ENCODE measurements at places on chromosomes 5 and 9.

- DNase-seq = no peak
Observed at GRCh38 chr5:144548936-144549335, 378.3 kb downstream of the KCTD16 start.

GRCh38 chr9:38057416-38058195, 11.4 kb downstream of the SHB start:
- DNase-seq = no peak

DNA sequence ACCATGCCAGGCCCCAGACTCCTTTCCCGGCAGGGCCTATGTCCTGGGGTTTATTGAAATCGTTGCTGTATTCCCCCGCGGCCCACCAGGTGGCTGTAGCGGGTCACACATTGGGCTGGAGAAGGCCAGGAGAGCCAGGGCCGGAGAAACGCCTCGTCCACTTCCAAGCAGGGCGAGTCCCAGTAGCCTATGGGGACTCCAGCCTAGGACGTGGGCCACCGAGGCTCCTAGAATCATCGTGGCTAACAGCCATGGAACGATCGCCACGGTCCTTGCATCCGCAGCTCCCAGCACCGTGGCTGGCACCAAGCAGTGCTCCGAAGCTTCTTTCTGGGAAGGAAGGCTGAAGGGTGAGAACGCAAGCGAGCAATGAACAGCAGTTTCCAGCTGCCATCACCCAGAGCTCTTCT, 87.7 kb downstream of the ENTREP1 start:
- peak; percentile 21 for DNase-seq

- DNase-seq = no peak
Observed at GRCh38 chr9:116812231-116813030, 125.3 kb downstream of the TRIM32 start.

GRCh38 chr5:155689406-155689805, 637.6 kb upstream of the SGCD start:
- DNase-seq = no peak

GRCh38 chr9:74666625-74667316, 169.6 kb downstream of the RORB start:
- DNase-seq = no peak

DNA sequence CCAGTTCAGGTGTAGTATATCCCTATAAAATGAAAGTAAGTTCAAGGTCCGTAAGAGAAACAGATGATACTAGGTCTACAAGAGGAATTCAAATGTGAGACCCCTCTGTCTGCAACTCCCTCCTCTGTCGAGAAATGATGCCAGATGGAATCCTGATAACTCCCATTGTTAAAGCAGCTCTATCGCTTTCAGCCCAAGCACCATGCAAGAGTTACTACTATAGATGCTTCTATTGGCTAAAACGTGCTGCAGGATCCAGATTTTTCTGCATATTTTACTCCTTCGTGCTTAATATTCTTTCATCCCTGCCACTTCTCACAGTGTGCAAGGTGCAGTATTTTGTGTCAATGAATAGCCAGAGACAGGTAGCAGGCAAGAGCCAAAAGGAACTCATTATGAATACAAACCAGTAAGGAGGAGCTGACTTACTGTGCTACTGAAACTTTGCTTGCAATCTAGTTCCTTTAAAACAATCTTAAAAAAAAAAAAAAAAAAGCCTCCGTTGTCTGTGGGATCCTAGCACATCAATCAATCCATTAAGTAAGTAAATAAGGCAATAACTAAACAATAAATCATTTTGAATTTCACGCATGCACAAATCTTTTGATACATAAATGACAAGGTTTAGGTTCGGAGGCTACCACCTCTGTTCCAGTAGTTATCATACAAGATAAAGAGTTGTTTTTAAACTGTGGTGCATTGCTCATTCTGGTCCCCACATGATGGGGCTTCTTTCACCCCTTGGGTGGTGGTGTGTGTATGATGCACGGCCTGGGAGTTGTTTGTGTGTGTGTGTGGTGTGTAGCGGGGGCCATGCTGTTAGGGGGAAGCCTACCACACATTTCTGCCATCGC, 151.1 kb upstream of the MPDZ start:
- no peak for DNase-seq

- DNase-seq = no peak
Observed at GRCh38 chr5:115817386-115817785, 927 bp upstream of the CDO1 start.

DNA sequence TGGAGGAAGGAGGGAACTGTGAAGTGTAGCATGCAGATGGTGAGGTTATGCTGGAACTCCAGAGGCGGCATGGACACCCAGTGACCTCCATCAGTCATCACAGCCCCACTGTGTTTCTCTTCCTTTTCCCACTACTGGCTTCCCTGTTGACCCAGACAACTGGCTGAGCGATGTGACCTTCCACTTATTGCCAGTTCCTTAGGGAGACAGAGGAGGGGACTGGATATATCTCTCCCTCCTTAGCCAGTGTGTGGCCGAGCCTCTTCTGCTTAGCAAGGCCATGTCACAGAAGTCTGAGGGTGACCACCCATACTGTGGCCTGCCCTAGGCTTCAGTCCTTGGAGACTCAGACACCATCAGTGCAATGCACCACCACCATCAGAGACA, 3.0 kb upstream of the PHYKPL start:
- DNase-seq = no peak

DNA sequence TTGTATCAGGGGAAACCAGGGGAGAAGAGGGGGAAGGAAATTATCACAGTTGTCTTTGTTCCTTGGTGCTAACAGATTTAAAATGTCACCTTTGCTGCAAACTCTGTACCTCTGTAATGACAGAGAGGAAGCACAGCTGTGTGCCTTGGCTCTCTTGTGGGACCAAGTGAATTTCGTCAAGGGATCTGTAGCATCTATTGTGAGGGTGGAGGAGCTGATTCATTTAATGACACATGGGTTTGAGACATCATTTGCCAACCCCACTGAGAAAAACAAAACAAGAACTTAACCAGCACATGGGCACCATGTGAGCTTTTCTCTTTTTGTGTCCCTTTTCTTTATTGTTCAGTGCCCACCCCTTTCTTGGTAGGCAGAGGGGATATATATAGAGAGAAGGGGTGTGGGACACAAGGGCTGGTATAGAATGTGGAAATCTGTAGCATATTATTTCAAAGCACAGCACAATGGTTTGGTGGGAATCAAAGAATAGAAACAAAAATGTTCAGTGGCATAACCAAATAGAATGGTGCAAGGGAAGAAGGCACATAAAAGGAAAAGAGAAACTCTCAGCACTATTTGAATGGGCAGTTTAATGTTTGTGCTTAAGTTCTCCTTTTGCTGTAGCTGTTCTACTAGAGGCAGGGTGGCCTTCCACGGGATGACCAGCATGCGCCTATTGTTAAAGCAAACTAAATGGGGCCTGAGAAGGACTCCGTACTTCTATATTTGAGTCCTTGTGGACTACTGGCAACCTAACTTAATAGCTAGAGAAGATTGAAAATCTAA, 63.3 kb downstream of the LIX1 start:
- DNase-seq = peak; percentile 26

- DNase-seq = no peak
Observed at GRCh38 chr9:78278801-78279200, 18.1 kb upstream of the PSAT1 start.
